HCT116 (cell line): ENCODE measurements at places on chromosomes 12 and 14.

DNA sequence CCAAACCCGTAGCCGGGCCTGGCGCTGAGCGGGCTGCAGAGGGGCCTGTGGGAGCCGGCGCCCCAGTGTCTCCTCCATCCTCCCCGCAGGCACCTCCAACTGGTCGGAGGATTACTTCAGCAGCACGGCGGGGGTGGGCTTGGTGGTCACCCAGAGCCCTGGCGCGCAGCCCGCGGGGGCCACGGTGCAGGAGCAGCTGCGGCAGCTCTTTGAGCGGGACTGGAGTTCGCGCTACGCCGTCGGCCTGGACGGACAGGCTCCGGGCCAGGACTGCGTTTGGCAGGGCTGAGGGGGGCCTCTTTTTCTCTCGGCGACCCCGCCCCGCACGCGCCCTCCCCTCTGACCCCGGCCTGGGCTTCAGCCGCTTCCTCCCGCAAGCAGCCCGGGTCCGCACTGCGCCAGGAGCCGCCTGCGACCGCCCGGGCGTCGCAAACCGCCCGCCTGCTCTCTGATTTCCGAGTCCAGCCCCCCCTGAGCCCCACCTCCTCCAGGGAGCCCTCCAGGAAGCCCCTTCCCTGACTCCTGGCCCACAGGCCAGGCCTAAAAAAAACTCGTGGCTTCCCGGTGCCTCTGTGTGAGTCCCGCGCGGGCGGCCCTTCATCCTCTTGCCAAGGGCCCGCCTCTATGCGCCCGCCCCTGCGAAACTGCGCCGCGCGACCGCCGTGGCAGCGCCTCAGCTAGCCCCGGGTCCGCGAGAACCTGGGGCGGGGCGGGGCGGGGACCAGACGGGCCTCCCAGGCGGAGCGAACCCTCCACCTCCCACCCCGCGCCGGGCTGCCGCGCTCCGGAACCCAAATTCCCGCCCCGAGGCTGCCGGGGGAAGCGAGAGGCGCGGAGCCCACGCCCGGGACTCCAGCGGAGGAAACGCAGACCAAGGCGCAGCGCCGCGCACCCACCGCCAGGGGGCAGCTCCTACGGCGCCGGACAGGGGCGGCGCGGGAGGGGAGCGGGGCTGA is 8.3 kb downstream of the PLD4 start:
- peak; percentile 38 for DNase-seq

- no peak for DNase-seq
Observed at GRCh38 chr12:542395-543113, 82.8 kb downstream of the B4GALNT3 start.

- no peak for DNase-seq
Observed at GRCh38 chr14:40394634-40395340, 962.6 kb upstream of the FBXO33 start.

- no peak for DNase-seq
Observed at GRCh38 chr12:64500394-64500793, 48.5 kb downstream of the TBK1 start.

DNA sequence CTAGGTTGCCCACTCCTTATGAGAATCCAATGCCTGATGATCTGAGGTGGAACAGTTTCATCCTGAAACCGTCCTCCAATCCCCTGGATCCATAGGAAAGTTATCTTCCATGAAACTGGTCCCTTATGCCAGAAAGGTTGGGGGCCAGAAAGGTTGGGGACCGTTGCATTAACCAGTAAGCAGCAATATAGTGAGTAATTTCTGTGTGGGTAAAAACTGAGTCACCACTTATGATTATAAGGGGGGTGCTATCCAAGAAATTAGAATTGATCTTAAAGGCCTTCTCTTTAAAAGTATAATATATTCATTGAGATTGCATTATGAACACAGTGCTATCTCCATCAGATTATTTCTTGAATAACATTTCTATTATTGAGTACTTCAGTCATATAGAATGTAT is 97.2 kb downstream of the PCNX1 start:
- no peak for DNase-seq
